ENCODE measurements at places on chromosomes 7 and 10.

DNA sequence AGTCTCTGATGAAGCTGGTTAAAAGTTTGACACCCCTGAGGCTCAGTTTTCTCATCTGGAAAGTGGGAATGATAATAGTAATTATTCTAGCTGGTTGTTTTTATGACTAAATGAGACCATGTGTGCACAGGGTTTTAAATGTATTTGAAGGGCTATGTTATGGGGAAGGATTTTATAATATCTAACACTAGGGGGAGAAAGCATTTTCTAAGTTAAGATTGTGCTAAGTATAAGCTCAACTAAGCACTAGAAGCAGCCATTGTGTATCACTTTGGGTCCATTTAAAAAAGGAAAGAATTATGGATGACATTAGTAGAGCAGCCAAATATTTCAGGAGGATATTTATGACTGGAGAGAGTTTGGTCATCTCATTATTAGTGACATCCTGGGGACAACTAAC lies 49.5 kb upstream of the CREB5 start:
- DNase-seq: no peak

GRCh38 chr7:130153211-130153908 lies 51.8 kb downstream of the TMEM209 start:
- DNase-seq: no peak

DNA sequence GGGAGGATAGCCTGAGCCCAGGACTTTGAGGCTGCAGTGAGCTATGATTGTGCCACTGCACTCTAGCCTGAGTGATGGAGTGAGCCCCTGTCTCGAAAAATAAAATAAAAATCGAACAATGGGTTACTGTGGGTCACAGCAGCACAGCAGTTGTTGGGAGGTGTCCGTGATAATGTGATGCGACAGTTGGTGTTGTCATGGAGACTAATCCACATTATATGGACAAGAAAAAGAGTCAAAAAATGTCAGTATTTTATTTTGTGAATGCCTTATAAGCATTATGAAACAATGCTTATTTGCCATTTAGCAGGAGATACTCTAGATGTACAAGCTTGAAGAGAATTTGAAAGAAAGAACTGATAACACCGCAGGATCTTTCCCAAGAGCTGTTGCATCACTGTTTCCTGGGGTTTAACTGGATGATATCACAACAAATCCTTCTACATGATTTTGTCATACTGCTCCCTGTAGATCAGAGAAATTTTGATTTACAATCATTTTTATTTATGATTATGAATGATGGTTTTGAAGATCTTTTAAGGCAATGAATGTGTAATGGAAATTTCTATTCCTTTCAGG lies 195.4 kb downstream of the BAMBI start:
- DNase-seq: no peak

- DNase-seq: no peak
Measured at GRCh38 chr10:20767028-20767427, 130.1 kb downstream of the NEBL start.

- no peak for DNase-seq
Measured at GRCh38 chr10:55641601-55642000, 719.5 kb downstream of the ZWINT start.

DNA sequence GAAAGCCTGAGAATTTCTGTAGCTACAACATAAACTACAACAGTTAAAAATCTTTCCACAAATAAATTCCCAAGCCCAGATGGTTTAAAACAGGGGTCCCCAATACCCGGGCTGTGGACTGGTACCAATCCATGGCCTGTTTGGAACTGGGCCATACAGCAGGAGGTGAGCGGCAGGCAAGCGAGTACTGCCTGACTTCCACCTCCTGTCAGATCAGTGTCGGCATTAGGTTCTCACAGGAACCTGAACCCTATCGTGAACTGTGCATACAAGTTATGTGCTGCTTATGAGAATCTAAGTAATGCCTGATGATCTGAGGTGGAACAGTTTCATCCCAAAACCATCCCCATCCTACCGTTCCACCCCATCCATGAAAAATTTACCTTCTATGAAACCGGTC lies 160.7 kb upstream of the FEZF1 start:
- no peak for DNase-seq

GRCh38 chr10:5094265-5095205 lies at the start of gene AKR1C3:
AKR1C3 (plus strand) TSS chr10:5094414; CDS start chr10:5094445, 31 bp downstream.
- DNase-seq: no peak

DNA sequence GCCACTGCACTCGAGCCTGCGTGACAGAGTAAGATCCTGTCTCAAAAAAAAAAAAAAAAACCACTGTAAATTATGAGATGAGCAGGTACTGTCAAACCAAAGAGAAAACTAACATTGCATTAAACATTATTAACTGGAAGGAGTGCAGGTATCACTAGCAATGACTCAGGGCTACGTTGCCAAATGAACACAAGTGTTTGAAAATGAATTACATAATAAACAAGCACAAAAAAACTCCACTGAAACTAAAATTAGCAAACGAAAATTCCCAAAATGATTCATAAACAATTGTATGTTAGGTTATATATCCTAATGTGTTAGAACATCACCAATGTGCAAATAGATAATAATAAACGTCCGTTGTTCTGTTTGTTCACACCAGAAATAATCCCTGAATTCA lies 42.8 kb downstream of the NSUN6 start:
- no peak for DNase-seq

DNA sequence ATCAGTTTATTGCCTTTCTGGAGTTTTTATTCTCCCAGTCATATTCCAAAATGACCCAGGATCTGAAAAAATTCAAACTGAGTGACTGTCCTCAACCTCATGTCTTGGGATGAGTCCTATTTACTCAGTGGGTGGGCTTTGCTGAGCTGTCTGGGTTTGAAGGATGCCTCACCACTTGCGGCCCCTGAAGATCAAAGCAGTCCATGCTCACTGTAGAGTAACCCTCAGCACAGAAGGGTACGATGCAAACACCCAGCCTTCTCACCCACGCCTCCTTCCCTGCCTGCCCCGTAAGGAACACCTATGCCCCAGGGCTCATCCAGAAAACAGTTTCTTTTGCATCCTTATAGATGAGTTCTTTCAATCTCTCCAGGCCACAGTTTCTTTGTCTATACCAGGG lies 42.2 kb upstream of the GRB10 start:
- DNase-seq: no peak

GRCh38 chr7:110877016-110877415 lies 213.9 kb upstream of the LRRN3 start:
- no peak for DNase-seq

- no peak for DNase-seq
Measured at GRCh38 chr7:7352845-7353244, 170.5 kb downstream of the C1GALT1 start.

DNA sequence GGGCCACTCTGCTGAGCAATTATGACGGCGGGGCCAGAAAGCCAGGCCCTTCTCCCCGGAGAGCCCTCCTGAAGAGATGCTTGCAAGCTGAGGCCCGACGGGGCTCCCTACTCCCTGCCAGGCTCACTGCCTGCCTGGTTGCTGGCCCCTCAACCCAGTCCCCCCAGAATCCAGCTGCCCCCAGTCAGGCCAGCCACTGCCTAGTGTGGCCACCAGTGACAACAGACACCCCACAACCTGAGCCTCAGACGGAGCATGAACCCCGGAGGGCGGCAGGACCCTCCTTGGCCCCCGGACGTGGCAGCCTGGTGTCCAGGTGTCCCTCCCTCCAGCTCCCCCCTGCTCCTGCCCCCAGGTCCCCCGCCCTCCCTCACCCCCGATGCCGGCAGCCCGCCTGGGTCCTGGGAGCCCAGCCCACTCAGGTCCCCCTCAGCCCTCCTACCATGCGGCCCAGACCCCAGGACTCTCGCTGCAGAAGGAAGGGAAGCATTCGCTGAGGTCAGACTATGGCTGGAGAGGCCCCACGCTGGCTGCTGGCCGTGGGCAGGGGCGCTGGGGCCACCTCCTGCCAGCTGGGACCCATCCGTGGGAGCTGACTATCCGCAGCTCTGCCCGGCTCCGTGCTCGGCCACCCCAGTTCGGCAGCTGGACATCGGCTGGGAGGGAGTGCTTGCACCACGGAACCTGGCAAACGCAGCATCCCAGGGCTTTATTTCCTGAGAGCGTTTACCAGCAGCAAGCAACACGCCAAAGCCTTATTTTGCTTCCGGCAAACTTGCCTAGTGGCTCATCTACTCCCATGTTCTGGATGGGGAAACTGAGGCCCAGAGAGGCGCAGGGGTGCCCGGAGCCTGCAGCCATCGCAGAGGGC lies 89.8 kb downstream of the UNCX start:
- no peak for DNase-seq

DNA sequence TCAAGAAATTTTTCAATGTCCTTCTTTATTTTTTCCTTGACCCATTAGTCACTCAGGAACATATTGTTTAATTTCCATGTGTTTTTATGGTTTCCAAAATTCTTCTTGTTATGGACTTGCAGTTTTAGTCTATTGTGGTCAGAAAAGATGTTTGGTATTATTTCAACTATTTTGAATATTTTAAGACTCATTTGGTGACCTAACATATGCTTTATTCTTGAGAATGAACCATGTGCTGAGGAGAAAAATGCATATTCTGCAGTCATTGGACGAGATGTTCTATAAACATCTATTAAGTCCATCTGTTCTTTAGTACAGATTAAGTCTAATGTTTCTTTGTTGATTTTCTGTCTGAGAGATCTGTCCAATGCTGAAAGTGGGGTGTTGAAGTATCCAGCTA lies 42.3 kb upstream of the MDFIC start:
- DNase-seq: no peak

GRCh38 chr7:149156898-149157297 lies 9.6 kb downstream of the ZNF398 start:
- DNase-seq: no peak

DNA sequence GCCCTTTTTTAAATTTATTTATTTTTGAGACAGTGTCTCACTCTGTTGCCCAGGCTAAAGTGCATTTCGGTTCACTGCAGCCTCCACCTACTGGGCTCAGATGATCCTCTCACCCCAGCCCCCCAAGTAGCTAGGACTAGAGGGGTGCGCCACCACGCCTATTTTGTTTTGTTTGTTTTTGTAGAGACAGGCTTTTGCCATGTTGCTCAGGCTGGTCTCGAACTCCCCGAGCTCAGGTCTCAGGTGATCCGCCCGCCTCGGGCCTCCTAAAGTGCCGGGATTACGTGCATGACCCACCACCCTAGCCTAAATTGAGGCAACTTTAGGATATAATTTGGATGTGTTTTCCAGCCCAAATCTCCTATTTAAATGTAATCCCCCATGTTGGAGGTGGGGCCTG lies 805 bp downstream of the ZNF736 start:
- DNase-seq: no peak

- no peak for DNase-seq
Measured at GRCh38 chr7:154978017-154978416, 24.9 kb downstream of the PAXIP1 start.

GRCh38 chr10:63757067-63757466 lies 235.9 kb downstream of the REEP3 start:
- DNase-seq: no peak

DNA sequence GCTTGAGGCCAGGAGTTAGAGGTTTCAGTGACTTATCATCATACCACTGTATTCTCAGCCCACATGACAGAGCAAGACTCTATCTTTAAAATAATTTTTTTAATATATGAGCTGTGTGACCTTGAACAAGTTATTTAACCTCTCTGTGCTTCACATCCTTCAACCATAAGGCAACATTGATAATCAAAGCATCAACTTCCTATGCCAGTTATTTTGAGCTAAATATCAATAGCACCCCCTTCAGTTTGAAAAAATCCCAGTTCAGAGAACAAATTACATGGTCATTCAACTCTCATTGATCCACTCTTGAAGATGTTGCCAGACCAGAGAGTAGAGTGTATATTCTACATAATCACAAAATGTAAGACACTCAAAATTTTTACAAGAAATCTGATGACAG lies 53.0 kb downstream of the ASNS start:
- DNase-seq: no peak

DNA sequence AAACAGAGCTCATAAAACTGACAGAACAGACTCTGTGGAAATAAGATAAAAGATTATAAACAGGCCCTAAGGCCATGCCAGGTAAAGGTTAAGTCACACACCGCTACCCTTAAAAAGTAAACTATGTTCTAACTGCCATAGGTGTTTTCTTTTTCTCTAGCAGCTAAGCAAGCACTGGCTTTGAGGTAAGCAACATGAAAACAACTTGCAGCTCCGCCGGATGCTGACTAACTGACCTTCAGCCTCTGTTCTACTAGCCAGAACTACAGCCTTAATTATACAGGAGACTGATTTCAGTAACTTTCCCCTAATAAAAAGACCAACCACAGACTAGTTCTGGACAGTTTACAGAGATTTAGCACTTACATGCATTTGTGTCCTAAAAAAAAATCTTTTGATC lies 708.3 kb downstream of the CCSER2 start:
- no peak for DNase-seq

- DNase-seq: no peak
Measured at GRCh38 chr10:86319676-86320075, 46.9 kb downstream of the GRID1 start.

DNA sequence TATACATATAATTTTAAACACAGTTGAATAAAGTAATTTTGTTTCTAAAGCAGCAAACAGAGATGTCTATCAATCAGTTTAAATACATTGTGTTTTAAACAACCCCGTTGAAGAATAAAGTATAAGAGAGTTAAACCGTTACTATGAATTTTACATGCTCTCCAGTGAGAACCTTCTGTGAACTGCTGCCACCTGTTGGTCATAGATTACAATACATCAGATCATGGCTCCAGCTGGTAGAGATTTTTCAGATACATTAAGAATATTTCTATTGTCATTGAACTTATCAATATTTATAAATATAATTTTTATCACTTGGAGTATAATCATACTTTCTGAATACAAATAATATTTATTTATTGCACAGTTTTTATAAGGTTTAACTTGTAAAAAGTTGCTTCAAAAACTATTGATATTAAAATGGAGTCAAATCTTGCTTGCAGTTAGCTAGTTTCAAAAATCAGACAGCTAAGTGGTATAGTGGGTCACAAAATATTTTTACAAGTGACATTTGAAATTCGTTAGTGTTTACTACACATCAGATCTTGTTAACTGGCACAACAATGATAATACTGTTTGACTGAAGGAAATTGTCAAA lies 561.2 kb upstream of the PHF14 start:
- DNase-seq: no peak

- DNase-seq: no peak
Measured at GRCh38 chr10:132631338-132631735, 93.8 kb downstream of the INPP5A start.

DNA sequence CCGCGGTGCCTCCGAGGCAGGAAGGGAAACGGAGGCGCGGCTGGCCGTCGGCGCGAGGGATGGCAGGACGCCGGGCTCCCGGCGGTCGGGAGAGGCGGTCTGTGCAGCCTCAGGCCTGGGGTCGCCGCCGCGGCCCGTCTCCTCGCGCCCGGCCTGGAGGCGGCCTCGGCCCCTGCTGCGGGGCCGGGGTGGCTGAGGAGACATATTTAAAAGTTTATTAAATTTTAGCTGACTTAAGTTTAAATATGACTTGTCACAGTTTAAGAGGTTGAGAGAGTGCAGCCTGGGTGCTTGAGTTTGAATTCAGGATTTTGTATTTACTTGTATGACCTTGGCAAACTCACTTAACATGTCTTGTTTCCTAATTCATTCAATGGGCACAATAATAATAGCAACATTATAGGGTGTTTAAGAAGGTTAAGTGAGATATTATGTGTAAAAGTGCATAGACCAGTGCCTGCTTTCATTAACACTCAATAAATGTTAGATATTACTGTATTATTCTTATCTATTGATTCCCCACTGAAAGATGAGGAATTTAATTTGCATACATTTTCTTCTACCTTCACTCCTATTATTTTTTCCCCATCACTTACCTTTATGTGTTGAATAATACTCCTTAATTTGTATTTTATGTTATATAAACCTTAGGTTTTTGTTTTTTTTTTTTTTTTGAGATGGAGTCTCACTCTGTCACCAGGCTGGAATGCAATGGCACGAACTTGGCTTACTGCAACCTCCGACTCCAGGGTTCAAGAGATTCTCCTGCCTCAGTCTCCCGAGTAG lies 718 bp downstream of the DYNC2I1 start:
- DNase-seq: no peak
